Pancreas (tissue), 10 donors: ENCODE measurements at places on chromosomes 12 and 14. TPM values are rescaled to one million over a fixed set of nuclear protein-coding genes. Genes with fewer than 3 reads are reported as not detected.

DNA sequence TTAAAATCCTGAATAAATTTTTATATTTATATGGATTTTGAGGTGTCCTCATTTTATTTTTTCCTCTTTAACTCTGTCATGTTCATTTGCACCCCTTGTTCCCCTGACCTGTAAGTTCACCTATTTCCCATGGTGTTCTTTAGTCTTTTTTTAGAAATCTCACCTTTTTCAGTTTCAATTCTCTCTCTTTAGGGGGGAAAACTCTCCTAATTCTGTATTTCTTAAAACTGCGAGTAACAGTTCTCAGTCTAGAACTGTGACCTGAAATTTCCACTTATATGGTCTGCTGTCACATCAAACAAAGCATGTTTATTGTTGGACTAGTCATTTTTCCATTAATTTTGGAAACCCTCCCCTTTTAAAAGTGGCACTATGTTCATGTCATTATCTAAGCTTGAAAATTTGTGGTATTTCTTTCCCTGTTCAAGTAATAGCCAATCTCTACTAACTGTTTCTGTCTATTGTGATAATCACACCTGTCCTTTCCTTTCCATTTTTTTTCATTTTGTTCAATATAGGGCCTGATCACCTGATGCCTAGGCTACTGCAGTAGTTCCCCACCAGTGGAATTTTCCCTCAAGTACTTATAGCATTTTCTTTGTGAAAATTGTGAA, 14.0 kb upstream of the FBXO33 start:
- no peak overlapping the region for H3K4me3 ChIP-seq
- H3K27ac ChIP-seq, result no peak overlapping the region
- no peaks in the 10 kb centered on the region for H3K27me3 ChIP-seq
- no peaks in the 10 kb centered on the region for H3K4me1 ChIP-seq
- H3K36me3 ChIP-seq, result no peaks in the 10 kb centered on the region
- no peak for DNase-seq

DNA sequence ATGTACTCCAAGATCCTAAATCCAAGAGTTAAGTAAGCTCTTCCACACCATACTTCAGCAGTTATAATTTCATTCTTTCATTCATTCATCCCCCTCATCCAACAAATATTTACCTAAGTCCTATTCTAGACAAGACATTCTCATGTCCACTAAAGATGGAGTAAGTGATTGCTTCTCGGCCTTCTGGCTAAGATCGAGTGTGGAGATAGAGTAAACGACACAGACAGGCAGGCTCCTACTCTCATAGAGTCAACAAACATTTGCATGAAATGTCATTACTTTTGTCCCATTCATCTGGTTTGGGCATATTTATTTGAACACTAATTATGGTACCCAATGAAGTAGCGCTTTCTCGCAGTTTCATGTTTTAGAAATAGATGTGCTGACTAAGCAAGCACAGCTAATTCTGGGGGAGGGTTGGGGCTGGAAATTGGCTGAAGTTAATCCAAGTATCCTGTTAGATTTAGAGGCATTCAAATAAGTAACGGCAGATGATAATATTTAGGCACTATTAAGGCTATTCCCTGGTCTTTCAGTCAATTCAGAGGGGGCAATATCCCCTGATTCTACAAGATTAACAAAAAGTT, 176.5 kb downstream of the CEP128 start:
- H3K36me3 ChIP-seq, result no peaks in the 10 kb centered on the region
- H3K4me3 ChIP-seq, result no peak overlapping the region
- no peak overlapping the region for H3K27ac ChIP-seq
- no peaks in the 10 kb centered on the region for H3K27me3 ChIP-seq

- H3K4me3 ChIP-seq, result peak overlapping the region; percentile 88
- peak; percentile 68 for DNase-seq
- no peaks in the 10 kb centered on the region for H3K36me3 ChIP-seq
- H3K27me3 ChIP-seq, result no peaks in the 10 kb centered on the region
- no peaks in the 10 kb centered on the region for H3K4me1 ChIP-seq
Observed at GRCh38 chr14:99971087-99971940, 93.9 kb upstream of the EVL start.

Gene IL31
- polyA plus RNA-seq, result not detected

Gene GPR132
- 0.38 TPM for polyA plus RNA-seq
